Activated CD8-positive, alpha-beta memory T cell treated with anti-CD3 and anti-CD28 coated beads for 1 hour (primary cell): ENCODE measurements at places on chromosomes 1 and 21.

DNA sequence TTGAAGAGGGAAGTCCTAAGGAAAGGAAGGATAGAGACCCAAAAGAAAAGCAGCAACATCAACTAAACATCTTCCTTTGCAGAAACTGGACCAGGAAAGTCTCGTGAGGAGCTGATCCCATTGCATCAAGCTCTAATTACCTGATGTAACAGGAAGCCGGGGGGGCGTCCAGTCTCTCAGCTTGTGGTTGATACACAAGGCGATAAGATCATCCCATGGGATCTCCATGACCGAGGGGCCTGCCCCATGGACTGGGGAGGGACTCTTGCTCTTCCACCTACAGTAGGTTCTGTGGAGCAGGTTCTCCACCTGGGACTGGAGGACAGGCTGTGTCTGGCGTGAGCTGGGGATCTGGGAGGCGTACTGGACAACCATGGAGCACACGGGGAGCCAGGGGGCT is 14.8 kb upstream of the LSS start:
- no peak for DNase-seq

DNA sequence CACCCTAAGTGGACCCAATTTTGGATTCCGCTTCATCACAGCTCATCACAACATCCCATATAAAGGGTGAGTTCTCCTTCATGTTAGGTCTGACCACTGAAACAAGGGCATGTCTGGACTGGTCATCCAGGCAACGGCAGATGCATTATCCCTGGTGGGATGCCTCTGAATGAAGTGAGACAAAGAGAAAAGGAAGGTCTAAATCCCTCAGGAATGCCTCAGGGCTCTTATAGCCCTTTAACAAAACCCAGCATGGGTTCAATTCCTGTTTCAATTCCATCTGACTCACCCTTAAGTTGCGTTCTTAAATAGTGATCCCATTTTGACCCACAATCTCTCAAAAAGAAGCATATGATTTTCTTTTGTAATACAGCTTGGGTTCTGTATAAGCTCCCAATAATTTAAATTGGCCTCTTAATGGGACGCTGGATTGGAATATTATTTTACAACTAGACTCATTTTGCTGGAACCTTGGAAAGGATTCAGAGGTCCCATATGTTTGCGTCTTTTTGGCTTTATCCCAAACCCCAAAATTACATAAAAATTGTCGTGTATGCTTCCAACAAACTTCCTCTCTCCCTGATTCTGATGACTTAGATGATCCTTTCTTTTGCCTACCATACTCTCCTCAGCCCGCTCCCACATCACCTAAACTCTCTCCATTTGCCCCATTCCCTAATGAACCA is 287.4 kb upstream of the ZP4 start:
- no peak for DNase-seq

DNA sequence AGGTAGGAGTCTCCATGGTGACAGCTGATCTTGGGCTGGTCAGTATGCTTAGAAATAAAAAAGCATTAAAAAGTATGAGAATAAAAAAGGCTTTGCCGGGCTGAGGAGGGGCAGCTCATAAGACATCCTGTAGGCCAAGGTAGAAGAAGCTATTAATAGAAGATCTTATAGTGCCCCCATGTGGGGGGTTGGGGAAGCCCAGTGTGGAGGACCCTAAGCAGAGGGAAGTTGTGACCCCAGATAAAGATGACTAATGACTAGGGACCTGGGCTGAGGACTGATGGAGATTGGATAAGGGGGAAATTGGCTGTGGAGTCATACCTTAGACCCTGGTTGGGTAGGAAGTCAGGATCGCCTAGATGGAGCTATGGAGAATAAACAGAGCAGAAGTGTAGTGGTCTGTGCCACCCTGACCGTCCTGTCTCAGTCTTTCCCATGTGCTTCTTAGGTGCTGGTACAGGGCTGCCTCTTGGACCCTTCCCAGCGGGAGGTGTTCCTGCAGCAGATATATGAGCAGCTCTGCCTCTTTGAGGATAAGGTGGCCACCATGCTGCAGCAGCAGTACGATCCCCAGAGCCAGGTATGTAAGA is 25.0 kb downstream of the SZT2 start:
- DNase-seq: peak; percentile 17

DNA sequence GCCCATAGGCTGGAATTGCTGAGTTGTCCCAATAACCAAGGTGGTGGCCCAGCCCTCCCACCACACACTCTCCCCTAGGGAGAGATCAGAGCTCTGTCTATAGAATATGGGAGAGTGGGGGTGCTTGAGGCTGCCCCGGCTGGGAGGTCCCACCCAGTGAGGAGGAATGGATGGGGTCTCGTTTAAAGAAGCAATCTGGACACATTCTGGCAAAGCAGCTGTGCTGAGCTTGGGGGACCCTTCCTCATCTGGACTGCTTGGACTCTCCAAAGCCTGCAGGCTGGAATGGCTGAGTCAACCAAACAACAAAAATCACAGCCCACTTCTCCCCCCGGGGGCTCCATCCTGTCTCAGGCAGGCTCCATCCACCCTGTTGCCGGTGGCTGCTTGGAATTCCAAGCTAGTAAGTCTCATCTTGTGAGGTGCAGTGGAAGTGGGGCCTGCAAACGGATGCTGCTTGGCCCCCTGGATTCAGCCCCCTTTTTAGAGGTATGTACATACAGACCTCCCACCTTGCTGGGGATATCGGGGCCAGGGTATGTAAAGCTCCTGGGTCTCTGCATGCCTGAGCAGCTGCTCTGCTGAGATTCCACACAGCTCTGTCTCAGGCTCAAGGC is 67.1 kb upstream of the FAM78B start:
- DNase-seq: no peak

- no peak for DNase-seq
These were observed 62.8 kb upstream of the BCL9 start for GRCh38 chr1:147478521-147478920.

- no peak for DNase-seq
These were observed 11.4 kb downstream of the ZBTB48 start for GRCh38 chr1:6591222-6591621.

DNA sequence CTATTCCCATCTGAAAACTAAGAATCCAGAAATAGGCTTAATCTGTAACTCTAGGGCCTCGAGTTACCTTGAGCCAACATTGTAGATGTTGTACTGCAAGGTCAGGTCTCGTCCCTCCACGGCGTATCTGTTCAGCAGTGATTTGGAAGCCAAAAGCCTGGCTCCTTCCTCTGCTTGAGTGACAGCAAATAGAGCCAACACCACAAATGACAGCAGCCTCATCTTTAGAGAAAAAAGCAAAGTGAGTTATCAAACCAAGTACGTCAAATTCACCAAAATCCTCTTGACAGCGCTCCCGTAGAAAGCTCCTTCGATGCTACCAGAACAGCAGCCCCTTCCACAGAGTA is 832 bp downstream of the SSR2 start:
- no peak for DNase-seq

GRCh38 chr1:56644064-56644918 is 823 bp upstream of the PRKAA2 start:
- no peak for DNase-seq

GRCh38 chr1:201383647-201384405 is 6.3 kb upstream of the TNNT2 start:
- no peak for DNase-seq

GRCh38 chr1:108843390-108844137 is 13.3 kb downstream of the AKNAD1 start:
- DNase-seq: no peak

DNA sequence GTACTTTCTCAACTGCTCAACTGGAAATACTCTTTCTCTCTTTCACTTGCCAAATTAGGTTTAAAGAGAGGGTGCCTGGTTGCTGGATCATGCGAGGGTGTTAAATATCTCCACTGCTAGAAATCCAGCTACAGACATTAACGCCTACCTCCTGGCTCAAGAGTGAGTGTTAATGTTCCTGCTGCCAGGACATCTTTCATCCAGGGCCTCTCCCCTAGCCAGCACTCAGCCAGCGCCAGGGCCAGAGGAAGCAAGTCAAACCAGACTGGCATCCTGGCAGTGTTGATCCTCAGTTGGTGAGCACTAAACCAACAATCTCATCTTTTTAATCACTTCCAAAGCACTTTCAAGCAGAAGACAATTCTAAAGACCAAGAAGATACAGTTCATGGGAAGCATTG is 92.9 kb upstream of the BARHL2 start:
- DNase-seq: no peak

GRCh38 chr1:159408862-159409400 is 23.1 kb upstream of the OR10J4 start:
- DNase-seq: no peak

DNA sequence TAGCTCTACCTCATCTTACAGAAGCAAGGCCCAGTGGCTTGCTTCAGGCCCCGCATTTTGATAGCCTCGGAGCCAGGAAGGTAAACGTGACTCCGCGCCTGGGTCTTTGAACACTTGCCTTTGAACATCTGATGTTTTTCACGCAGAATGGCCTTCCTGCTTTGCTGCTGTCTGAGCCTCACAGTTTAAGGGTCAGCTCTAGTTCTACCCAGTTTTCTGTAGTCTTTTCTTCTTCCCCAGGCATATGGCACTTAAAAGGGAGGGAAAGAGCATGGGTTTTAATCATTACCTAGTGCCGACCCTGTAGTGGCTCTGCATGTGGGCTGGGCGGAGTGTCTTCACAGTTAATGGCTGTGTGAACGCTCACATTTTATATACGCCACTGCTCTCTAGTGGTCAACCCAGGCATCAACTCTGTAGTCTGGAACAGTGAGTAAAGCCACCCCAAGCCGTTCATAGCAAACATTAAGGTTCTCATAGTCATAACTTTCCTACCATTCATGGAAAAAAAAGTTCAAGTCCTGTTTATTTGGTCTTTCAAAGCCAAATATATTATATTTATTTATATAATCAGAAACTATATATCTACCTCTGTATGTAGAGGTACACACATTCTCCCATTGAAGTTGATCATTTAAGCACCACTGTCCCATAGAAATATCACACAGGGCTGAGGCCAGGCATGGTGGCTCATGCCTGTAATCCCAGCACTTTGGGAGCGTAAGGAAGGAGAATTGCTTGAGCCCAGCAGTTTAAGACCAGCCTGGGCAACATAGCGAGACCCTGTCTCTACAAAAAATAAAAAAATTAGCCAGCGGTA is 78.1 kb downstream of the IER5 start:
- DNase-seq: peak; percentile 41
